ENCODE measurements at places on chromosomes 4 and X.

DNA sequence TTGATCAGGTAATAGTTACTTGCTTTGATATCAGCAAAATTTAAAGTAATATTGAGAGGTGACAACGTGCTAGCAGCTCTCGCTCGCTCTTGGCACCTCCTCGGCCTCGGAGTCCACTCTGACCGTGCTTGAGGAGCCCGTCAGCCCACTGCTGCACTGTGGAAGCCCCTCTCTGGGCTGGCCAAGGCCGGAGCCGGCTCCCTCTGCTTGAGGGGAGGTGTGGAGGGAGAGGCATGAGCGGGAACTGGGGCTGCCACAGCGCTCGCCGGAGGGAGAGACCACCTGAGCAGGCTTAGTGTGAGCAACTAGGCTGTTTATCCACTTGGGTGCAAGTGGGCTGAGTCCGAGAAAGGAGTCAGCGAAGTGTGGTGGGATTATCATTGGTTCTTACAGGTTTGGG, 455.7 kb upstream of the PCDH7 start:
- DNase-seq, result no peak

DNA sequence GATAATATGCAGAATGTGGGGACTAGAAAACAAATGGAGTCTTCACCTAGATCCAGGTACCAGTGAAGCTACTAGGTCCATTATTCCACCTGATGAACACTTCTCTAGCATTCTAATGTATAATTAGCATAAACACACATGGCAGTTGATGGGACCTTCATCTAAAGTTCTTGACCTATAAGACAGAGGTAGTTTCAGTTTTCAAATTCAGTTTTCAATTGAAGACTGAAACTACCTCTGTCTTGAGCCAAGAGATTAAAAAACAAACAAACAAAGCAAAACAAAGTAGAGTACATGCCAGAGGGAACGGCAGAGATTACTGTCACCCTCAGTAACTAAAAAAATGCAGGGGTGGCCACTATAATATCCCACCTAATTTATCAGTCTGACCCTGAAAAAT, 199.9 kb upstream of the NEIL3 start:
- DNase-seq, result no peak

DNA sequence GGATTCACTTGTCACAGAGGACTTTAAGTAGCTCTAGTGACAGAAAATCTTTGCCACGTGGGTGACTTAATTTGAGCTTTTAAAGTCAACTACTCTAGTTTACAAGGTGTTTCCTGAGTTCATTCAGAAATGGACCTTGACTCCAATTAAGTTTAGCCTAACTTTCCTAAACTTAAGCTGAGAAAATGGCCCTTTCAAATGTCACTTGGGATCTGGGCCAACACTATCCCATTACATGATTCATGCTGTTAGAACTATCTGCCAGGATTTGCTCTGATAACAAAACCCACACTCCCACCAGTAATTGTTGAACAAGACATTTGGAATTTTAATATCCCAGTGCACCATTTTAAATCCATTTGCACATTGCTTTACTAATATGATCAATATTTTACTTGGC, 40.8 kb downstream of the C4orf46 start:
- DNase-seq, result no peak

DNA sequence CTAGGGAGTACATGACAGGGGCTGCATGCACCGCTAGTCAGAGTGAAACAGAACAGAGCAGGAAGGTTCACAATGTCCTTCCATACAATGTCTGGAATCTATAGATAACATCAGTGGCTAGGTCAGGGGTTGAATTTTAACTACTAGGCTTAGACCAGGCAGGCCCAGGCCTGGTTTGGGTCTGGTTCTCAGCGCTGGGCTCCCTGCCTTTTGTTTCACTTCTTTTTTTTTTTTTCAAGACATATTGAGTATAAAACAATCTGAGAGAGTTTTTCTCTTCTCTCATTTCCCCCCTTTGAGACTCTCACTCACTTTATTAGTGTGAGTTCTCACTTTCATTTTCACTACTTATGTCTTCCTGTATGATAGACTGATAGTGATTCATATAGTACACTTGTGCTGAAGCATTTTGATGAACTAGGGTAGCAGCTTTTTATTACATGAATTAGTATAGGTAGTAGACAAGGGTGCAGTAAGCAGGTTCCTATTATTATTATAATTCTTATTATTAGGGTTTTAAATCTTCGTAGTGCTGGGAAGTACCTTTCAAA, 120.0 kb upstream of the ZDHHC15 start:
- no peak for DNase-seq

DNA sequence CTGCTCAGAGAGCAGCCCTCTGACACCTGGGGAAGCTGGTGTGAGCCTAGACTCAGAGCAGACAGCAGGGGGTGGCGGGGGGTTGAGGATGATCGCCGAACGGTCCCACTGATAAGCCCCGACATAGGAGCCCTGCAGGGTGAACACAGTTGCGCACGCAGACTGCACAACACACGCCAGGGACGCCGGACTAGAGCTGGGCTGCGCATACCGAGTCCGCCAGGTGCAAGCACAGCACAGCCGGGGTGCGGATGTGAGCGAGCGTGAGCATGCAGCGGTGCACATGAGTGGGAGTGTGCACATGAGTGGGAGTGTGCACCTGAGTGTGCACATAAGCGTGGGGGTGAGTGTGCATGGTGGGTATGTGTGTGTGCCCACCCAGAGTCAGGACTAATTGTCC, 36.7 kb downstream of the FAM53A start:
- DNase-seq, result no peak

GRCh38 chr4:75848891-75849290, 53.4 kb downstream of the PPEF2 start:
- no peak for DNase-seq

DNA sequence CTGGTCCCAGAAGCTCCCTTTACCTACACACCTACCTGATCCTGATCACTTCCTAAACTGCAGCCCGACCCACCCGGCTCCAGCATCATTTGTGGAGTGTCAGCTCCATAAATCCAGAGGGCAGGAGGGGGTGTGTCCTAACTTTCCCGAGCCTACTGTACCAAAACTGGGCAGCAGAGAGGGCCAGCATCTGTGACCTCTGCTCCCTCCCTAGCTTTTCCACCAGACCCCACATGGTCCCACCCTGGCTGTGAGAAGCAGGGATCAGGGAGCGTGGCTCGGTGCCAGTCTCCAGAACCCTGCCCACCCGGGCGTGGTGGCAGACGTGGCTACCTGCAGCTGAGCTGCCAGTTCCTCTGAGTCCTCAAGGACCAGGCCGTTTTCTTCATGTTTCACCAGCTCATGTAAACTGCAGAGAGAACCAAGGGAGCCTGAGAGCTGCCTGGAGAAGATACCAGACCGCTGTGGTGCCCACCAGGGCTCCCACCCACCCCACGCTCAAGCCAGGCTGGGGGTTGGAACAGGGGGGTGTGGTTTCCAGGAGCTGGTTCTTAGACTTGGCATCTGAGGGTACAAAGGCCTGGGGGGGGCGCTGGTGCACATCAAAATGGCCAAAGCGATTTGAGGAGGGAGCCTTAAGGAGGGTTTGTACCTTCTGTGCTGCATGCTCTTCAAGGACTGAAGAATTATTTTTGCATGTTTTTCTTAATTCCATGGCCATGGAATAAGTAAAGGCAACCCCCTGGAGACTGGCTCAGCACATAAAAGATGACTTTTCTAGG, 76.7 kb upstream of the DRD5 start:
- DNase-seq, result no peak

- no peak for DNase-seq
These were observed 3.4 kb upstream of the MRPL1 start for GRCh38 chr4:77859256-77859655.

- DNase-seq, result no peak
These were observed 44.2 kb downstream of the MID1IP1 start for GRCh38 chrX:38845426-38845825.

GRCh38 chrX:39907964-39908661, 189.6 kb downstream of the BCOR start:
- no peak for DNase-seq

DNA sequence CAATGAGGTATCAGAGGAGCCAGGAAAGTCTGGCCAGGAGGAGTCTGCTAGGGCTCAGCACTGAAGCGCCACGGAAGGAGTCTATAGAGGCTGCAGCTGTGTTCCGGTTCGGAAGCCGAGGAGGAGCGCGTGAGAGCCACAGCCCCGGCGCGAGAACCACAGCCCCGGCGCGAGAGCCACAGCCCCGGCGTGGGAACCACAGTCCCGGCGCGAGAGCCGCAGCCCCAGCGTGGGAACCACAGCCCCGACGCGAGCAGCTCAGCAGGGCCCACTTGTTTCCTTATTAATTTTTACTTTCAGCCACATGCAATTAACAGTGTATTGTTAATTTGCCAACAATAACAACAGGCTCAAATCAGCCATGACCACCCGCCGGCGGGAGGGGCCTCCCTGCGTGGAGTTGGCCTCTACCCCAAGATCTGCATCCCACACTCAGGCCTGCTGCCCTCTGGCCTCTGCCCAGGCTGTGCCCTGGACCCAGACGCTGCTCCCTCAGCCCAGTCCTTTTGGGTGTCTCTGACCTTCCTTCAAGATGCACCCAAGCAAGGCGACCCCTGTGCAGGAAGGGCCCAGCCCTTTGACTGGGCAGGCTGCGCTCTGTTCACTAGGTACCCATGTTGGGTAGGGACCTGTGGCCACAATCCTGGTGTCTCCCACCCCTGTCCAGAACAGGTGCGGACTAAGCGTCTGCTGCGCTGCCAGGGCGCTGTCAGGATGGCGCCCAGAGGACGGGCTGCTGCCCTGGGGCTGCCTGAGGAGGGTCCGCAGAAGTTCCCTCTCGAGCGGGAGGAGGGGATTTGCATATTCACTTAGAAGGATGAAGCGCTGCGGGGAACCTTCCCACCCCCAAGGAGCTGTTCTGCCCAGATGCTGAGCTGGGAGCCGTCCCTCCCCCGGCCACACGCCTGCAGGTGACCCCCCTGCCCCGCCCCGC, 113.8 kb downstream of the ADRA2C start:
- DNase-seq, result peak; percentile 11

DNA sequence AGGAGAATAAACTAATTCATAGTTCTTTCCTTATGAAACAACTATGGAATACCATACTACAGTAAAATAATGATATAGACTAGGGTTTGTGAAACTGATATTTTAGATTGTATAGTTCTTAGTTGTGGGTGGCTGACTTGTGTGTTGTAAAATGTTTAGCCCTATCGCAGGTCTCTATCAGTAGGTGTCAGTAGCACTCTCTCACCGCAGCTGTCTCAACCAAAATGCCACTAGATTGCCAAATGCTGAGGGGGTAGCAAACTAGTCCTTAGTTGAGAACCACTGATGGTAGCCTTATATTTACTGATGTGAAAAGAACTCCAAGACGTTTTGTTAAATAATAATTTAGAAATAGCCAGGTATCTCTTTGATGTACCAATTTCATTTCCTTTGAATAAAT, 48.1 kb downstream of the RHOXF2B start:
- peak; percentile 10 for DNase-seq

GRCh38 chr4:158540125-158540907, 18.6 kb downstream of the RXFP1 start:
- no peak for DNase-seq

DNA sequence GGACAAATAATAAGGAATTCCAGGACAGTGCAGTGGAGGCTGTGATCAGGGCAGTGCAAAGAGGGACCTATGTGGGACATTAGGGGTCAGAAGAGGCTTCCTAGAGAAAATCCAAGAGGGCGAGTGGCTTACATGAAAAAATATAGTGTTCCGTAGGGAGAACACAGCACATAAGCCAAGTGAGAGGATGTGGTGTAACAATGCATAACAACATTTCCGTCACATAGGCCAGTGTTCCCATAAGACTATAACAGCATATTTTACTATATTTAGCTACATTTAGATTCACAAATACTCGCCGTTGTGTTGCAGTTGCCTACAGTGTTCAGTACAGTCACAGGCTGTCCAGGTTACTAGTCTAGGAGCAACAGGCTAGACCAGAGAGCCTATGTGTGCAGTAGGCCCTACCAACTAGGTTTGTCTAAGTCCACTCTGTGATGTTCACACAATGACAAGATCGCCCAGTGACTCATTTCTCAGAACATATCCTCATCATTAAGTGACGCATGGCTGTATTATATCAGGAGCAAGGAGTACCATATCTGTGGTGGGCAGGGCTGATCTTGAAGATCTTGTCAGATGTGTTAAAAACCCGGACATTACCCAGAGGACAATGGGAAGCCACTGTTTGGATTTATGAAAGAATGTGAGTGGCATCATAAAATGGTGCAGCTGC, 74.0 kb upstream of the TBL1X start:
- no peak for DNase-seq

- DNase-seq, result no peak
These were observed 28.5 kb downstream of the TRIM2 start for GRCh38 chr4:153232768-153233167.

DNA sequence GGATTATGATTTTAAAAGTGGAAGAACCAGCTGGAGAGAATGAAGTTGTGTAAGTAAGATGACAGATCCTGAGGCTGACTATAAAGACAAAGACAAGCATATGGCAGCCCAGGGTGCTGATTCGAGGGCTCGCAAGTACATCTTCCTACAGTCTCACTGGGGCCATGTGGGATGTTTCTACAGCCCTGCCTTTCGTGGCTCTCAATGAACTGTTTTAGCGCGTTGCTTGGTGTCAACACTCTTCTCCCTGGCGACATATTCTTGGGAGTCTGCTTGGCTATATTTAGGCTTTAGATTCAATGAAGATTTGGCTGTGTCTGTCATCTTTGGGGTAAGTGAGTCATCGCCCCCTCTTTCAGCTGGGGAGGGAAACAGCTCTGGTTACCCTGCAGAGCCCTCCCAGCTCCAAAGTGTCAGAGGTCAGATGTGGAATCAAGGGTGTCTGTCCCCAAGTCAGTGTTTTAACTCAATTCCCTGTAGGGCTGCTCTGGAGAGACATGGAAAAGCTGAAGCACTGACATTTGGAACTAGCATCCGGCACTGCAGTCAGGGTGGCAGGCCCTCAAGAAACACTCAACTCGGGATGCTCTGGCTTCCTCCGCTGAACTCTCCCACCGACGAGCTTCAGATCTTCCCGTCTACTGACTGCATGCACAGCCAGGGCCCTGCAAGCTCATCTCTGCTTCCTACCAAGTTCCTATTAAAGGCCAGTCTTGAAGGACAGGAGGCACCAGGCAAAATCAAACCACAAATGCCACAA, 65.7 kb downstream of the GATB start:
- no peak for DNase-seq

GRCh38 chr4:170127758-170128157, 38.0 kb upstream of the AADAT start:
- DNase-seq, result no peak

DNA sequence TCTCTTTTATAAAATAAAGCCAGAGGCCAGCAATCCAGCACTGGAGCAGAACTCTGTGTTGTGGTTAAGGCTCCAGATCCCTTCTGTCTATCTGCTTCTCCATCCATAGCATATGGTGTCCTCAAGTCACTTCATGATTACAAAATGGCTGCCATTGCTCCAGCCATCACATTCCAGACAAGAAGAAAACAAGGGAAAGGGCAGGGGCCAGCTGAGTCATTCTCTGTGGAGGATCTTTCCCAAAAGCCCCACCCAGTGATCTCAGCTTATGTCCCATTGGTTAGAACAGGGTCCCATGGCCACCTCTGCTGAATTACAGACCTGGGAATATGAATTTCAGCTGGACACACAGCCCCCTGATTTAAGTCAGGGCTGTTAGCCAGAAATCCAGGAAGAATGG, 34.1 kb upstream of the MAN2B2 start:
- DNase-seq, result no peak

- no peak for DNase-seq
These were observed 565.8 kb upstream of the SPANXN1 start for GRCh38 chrX:144681501-144681900.

GRCh38 chr4:114040319-114041116, 61.1 kb upstream of the ARSJ start:
- no peak for DNase-seq

GRCh38 chrX:133373386-133374079, 41.8 kb downstream of the GPC4 start:
- DNase-seq, result no peak

GRCh38 chrX:111039606-111040005, 56.4 kb upstream of the PAK3 start:
- DNase-seq, result no peak
